Stimulated activated CD8-positive, alpha-beta memory T cell treated with anti-CD3 and anti-CD28 coated beads, Interleukin-2, amount 100 ng/mL, for 48 hours (primary cell): ENCODE measurements at places on chromosomes 7 and 10.

- no peak for DNase-seq
Observed at GRCh38 chr10:5951721-5952407, 25.5 kb downstream of the IL15RA start.

DNA sequence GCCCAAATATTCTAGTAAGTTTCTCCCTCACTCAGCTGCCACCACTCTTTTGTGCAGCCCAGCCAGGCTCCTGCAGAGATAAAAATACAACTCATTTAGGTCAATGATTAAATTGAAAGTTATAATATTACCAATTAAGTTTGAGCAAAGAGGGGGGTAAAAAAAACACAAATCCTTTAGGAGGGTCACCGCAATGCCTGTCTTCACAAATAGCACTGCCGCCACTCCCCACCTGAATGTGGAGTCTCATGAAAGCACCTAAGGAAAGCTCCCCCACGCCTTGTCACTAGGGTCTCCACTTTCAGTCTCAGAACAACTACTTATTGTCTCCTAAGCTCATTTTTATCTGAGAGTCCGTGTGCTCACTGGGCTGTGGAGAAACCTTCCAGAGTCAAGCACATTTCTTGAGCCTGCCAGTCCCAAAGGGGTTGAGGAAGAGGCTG is 148.7 kb downstream of the FGFR2 start:
- no peak for DNase-seq

- DNase-seq = no peak
Observed at GRCh38 chr10:34722404-34722803, 92.7 kb downstream of the PARD3 start.

GRCh38 chr10:93837822-93838221 is 56.0 kb upstream of the SLC35G1 start:
- DNase-seq = no peak

DNA sequence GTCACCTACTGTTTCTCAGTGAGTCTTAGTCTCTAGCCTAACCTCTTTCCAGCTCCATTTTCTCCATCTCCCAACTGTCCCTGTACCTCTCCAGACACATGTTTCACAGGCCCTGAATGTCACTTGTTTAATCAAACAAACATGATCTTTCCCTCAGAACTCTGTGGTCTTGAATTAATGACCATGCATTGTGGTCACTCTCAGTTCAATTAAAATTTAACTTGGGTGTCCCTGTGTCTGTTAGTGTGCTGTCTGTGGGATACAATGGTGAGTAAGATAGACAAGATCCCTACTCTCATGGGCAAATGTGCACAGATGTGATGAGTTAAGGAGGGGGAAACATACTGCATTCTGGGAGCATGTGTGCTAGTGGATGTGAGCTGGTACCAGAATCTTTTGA is 65.0 kb downstream of the RBM33 start:
- DNase-seq = no peak

DNA sequence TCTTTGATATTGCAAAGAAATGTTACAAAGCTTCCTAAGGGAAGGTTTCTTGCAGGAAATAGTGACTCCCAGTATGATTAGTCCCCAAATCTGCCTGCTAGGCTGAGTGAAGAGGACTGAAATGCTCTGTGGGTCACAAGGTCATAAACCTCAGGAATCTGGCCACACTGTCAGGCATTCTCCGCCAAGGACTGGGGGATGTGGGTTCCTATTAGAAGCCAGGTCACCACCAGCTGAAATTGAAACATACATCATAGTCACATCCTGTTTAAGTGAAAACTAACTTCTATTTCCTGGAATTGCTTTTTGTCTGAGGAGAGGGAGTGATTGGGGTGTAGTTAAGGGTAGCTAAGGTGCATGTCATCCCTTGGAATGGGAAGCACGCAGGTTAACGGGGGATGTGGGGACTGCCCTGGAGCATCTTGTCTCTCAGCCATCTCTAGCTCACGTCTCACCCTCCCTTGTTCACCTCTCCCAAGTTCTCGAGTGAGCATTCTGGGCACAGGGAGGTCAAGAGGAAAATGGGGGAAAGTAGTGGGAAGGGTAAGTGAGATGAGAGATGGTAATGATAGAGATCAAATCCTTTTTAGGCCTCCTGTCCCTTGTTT is 12.0 kb upstream of the GSAP start:
- DNase-seq = no peak

DNA sequence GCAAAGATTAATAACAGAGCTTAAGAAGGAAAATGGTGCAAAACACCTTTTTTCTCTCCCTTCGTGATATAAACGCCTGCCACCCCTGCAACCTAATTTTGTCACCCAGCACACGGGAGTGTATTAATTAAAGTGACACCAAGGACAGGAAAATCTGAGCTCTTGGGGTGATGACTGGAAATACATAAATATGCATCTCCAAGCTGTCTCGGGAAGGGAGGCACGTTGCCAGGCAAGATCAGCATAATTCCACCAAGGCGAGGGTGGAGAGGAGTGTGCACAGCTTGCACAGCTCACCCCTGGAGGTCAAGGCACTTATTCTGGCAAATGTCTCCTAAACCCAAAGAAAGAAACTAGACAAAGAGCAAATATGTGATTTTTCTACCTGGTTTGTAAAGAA is 700.9 kb downstream of the GRID1 start:
- no peak for DNase-seq

- no peak for DNase-seq
Observed at GRCh38 chr10:21160116-21160515, 263.0 kb upstream of the NEBL start.

DNA sequence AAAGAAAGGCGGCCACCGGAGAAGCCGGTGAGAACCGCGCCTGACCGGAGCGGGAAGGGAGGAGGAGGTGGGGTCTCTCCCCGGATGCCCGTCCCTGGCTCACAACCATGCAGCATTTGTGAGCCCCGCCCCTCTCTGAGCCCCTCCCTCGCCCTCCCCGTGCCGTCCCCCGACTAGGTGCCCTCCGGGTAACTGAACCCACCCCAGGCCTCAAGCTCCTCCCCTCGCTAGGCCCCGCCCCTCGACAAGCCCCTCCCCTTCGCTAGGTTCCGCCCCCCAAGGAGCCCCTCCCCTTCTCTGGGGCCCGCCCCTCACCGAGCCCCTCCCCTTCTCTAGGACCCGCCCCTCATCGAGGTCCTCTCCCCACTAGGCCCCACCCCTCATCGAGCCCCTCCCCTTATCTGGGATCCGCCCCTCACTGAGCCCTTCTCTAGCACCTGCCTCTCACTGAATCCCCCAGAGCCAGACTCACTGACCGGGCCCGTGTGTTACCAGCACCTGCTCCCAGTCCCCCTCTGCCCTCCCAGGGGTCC is 42.2 kb upstream of the HSPB1 start:
- DNase-seq = no peak

DNA sequence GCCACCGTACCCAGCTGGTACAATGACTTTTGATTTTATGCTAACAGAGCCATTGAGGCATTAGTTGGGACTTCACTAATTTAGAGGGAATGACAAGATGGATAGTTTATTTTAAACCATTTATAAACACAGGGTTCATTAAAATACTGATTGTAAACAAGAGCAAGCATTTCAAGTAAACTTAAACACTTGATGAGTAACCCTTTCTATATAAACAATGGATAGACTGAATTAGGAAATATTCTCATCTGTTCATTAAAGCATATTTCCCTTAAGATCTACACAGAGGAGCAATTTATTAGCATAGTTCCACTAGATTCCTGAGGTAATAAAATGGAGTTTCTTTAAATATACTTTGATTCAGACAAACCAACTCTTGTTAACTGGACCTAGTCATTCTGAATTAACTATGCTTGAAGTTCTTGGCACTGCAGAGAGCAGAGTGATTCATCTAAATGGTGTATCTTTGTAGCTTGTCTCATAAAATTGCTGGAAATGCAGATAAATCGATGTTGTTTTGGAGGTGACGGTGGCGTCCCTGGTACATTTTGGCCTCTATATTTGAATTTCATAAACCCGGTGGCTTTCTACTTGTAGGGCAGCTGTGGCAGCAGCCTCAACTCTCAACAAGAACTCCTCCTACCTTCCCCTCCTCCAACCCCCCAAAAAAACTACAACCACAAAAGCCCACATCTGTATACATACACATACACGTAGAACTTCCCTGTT is 15.4 kb upstream of the VDAC2 start:
- no peak for DNase-seq

GRCh38 chr7:155962191-155962967 is 150.1 kb upstream of the SHH start:
- no peak for DNase-seq

DNA sequence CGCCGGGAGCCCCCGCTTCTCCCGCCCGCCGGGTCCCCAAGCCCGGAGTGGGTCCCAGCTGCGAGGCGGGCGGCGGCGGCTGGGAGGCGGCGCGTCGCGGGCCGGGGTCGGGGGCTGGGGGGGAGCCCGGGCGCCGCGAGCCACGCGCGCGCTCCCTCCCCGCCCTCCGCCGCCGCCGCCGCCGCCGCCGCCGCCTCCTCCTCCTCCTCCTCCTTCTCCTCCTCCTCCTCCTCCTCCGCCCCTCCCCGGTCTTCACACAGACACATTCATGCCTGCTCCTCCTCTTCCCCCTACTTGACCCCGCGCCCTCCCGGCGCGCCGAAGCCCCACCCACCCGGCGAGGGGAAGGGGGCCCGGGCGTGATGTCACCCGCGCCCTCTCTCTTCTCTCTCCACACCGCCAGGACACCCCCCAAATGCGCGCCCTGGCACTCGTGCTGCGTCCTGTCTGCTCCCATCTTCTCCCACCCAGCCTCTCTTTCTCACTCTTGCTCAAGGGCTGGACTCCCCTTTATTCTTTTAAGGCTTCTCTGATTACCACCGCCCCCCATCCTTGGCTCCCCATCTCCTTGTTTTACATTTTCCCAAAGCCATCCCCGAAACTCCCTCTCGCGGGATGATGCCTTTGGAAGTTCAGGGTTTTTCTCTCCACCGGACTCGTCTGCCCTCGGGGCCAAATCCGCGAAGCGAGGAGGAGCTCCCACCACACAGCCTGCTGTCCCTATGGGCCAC is 967 bp upstream of the GLI3 start:
- no peak for DNase-seq

DNA sequence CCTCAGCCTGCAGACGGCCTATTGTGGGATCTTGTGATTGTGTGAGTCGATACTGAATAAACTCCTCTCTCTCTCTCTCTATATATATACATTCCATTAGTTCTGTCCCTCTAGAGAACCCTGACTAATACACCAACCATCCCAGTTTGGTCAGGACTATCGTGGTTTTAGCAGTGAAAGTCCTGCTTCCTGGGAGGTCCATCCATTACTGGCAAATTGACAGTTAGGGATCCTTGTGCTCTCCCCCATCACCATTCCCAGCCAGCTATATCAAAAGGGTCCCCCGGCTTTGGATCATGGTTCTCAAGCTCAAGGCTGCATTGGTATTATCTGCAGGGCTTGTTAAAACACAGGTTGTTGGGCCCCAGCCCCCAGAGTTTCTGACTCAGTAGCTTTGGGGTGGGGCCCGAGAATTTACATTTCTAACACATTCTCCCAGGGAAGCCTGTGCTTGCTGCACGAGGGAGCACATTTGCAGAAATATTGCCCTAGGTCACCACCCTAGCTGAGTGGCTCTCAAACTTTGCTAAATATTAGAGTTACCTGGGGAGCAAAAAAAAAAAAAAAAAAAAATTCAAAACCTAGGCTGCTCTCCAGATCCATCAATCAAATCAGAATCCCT is 899.1 kb upstream of the AUTS2 start:
- no peak for DNase-seq

- DNase-seq = no peak
Observed at GRCh38 chr10:48900371-48900801, 39.3 kb downstream of the LRRC18 start.

- no peak for DNase-seq
Observed at GRCh38 chr7:131896165-131896863, 339.9 kb upstream of the PODXL start.

DNA sequence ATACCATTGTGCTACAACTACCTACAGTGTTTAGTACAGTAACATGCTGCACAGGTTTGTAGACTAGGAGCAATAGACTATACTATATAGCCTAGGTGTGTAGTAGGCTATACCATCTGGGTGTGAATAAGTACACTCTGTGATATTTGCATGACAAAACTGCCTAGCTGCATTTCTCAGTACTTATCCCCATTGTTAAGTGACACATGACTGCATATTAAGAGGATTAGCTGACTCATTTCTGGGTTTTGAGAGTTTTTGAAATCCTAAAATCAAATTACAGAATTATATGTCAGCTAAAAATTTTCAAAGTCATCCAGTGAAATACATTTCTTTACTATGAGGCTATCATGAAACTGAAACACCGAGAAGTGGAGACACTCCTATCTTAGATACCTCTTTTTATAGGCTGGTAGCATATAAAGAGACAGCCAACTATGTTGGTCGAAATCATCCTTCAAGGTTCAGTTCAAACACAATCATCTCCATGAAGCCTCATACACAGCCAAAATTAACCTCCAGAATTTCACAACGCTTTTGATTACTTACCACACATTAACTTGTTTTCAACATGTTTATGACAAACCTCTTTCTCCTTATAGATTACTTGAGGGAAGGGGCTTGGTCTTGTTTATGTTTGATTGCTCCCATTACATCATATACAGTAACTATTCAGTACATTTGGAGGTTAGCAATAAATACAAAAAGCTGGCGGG is 89.8 kb upstream of the ANK3 start:
- DNase-seq = no peak

DNA sequence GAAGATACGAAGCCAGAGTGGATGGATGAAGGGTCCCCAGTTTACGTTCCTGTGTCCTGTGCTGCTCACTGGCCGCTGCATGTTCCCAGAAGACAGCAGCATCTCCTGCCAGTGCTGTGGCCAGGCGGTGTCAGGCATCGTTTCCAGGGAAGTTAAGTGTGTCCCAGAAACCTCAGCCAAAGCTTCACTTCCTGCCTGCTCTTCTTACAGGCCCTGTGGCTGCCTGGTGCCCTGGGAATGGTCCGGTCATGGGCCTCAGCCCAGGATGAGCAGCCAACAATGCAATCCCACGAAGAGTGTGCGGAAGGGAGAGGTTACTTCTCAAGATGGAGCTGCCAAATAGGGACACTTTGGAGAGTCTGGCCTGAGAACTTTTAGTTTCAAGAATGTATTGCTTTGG is 99.7 kb upstream of the TARP start:
- DNase-seq = no peak

GRCh38 chr10:116722736-116723427 is 19.5 kb downstream of the HSPA12A start:
- DNase-seq = no peak

GRCh38 chr7:155374276-155375252 is 76.9 kb downstream of the INSIG1 start:
- DNase-seq = no peak

DNA sequence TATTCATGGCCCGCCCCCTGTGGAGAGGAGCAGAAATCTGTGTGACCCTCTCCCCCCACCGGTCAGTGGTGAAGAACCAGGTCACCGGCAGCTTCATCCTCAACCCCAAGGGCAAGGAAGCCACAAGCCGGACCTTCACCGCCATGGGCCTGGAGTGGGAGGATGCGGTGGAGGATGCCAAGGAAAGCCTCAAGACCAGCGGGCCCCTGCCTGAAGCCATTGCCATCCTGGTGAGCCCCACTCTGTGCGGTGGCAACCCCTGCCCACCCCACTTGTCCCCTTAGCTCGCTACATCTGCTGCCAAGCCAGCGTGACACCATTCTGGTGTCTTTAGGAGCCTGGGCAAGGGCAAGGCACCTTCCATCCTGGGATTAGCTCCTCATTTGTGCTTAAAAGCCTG is 35.4 kb downstream of the TBATA start:
- DNase-seq = no peak

- no peak for DNase-seq
Observed at GRCh38 chr7:69338144-69338543, 260.1 kb upstream of the AUTS2 start.

- DNase-seq = no peak
Observed at GRCh38 chr7:33692956-33693355, 212.4 kb upstream of the BMPER start.
